NCI-H1105 (cell line): ENCODE measurements at places on chromosomes 16 and 17.

DNA sequence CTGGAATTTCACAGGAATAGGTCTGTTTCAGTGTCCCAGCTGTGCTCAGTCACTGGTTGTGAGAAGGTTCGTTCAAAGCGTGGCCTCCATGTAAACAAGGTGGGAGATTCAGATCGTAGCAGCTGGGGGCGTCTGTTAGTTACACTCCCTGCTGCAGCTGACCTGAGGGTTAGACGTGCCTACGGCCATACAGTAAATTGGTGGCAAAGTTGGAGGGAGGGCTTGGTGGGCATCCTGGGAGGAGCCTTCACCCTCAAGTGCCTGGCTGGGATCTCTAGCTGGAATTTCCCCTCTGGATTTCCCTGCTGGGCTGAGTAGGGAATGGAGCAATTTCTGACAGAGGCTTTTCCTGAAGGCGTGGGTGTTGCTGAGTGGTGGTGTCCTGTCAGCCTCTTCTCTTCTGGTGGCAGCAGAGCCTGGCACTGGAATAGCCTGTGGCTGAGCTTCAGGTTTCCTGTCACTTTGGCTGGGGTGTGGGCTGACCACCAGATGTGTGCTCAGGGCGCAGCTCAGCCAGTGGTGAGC lies 6.4 kb downstream of the FCSK start:
- DNase-seq: no peak

DNA sequence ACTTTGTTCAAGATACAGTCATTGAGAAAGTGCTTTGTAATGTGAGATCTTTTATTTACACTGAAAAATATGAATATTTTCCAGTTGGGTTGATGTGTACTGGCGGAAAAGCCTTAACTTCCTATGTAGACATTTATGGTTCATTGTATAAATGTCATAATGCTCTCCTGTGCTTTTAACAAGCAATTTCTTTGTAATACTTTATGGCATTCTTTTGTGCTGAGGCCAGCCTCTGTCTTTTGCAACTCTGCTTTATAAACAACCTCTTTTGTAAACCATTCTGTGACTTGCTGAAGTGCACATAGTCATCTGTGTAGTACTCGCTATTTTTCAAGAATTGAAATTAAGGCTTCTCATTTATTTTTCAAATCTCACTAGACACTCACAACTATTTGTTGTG lies 291.2 kb downstream of the CDH11 start:
- DNase-seq: no peak

- DNase-seq: no peak
Observed at GRCh38 chr16:75566758-75567255, 628 bp downstream of the GABARAPL2 start.

DNA sequence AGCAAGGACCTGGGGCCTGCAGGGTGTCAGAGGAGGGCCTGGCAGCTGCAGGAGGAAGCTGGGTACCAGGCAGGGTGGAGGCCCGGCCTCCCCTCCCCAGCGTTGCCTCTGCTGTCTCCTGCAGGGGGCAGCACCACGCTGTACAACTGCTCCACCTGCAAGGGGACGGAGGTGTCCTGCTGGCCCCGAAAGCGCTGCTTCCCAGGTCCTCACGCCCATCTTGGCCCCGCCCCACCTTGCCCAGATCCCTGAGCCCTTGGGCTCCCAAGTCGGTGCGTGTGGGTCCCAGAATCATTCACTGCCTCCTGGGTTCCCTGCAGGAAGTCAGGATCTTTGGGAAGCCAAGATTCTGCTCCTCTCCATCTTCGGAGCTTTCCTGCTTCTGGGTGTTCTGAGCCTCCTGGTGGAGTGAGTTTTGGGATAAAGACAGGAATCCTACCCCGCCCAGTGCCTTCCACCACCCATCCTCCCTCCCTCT lies 1.2 kb downstream of the TMEM95 start:
- peak; percentile 83 for DNase-seq

GRCh38 chr16:72282362-72282761 lies 110.4 kb upstream of the PMFBP1 start:
- DNase-seq: no peak

DNA sequence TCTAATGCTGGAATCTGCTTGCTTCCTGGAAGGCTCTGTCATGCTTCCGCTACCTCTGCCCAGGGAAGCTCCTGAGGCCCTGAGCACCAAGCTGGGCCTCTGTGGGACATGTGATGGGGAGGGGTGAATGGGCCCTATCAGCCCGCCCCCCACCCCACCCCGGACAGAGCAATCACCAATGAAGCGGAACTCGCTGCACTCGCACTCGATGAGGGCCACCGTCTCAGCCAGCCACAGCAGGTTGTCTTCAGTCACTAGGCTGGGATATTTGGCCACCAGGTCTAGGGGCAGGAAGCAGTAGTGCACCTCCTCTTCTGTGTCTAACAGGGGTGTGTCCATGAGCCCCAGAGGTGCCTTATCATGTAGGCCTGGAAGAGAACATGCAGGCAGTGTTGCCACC lies 23.6 kb downstream of the KCTD19 start:
- no peak for DNase-seq

- no peak for DNase-seq
Observed at GRCh38 chr16:72590151-72590937, 418.4 kb upstream of the PMFBP1 start.

DNA sequence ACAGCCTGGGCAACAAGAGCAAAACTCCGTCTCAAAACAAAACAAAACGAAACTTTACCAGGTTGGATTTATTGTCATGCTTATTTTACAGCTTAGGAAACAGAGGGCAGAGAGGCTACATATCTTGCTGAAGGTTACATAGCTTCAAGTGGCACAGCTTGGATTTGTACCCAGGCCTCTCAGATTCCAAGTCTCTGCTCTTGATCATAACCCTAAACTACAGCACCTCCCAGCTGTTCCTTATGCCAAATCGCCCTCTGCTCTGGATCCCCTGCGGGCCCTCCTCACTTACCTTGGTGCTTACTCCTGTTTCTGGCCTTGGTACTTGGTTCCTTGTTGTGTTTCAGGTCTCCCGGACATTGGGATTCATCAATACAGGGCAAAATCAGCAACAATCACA lies 11.7 kb upstream of the CUEDC1 start:
- no peak for DNase-seq

GRCh38 chr17:18968345-18968744 lies 16.4 kb downstream of the SLC5A10 start:
- no peak for DNase-seq

- DNase-seq: no peak
Observed at GRCh38 chr17:37699285-37699973, 45.4 kb downstream of the HNF1B start.

- no peak for DNase-seq
Observed at GRCh38 chr17:280216-280615, 72.4 kb downstream of the RPH3AL start.
